ENCODE measurements at places on chromosomes 5 and 9.

- no peak for DNase-seq
These were observed 554 bp downstream of the SDHA start for GRCh38 chr5:218457-219291.

DNA sequence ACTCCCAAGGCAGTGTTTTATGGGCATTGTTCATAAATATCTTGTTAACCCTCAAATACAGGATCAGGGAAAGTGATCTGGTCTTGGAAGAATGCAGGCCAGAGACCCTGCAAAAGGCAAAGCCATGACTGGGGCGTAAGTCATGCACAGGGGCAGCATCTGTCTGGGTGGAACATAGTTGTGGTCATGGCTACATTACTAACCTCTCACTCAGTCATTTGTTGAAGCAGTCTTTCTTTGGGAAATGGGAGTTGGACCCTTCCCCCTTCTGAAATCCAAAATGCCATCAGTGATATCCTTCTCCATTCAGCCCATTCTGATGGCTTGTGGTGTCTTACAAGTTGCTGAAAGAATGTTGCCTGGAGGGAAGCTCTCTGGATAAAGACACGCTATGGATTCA, 68.1 kb downstream of the GDNF start:
- DNase-seq = no peak

GRCh38 chr9:80447876-80448275, 876.1 kb downstream of the TLE4 start:
- no peak for DNase-seq

GRCh38 chr9:123928533-123929176, 1.3 kb downstream of the DENND1A start:
- DNase-seq = no peak

GRCh38 chr5:127609011-127609410, 39.9 kb upstream of the CTXN3 start:
- no peak for DNase-seq

DNA sequence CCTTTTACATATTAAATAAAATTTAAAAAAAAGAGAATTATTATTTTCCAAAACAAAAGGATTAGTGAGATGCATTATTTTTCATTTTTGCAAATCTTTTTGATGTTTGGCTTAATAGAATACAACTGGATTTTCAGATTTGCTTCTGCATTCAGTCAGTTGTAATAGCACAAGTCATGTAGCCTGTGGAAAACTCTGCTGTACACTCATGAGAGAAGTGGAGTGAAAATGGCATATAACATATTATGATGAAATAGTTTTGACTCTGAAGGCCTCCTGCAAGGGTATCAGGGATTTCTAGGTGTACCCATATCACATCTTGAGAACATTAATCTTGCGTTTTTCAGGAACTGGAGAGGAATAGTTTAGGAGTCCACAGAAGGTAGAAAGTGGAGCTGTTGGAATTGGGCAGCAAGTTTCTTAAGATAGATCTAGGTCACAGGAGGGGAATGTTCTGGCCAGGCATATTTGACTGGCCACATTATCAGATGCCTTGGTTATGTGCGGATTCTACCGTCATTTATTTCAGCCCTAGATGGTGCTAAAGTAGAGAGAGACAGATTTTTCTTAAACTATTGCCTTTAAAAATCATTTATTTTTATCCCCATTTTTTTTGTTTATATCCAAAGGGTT, 16.4 kb downstream of the LNPEP start:
- DNase-seq = no peak

Data from GM18507 (cell line).